AG09309 (cell line): ENCODE measurements at places on chromosomes 7 and 10.

DNA sequence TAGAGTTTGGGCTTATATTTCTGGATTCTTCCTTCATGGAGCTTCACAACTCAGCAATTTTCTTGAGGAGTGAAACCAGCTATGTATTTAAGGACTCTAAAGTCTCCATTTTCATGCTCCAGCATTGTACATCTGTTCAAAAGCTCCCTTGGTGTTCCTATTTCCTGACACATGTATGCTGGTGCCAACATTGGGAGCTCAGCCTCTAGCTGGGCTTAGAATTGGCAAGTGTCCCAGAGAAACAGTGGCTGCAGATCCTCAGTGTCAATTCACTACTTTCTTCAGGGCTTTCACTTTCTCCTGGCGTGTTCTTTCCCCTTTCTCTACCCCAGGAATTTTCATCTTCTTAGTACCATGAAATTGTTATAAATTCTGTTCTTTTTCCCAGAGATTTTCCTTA, 103.1 kb downstream of the ZNF467 start:
- no peak for DNase-seq

DNA sequence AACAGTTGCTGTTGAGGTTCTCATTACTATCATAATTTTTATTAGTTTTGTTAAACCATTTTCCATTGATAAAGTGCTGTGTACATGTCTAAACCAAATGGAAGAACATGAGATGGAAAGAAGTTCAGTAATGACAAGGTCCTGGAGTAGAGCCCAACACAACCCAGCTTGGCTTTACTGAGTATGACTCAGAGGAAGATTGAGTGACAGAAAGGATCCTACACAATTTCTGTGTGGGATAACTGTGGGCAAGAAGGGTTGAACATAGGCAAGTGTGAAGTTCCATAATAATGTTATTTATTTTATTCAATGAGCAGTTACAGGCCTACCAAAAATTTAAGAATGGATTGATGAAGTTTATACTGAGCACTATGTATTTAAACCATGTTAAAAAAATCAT, 15.9 kb downstream of the PRKG1 start:
- DNase-seq: no peak

- DNase-seq: no peak
These were observed 182.6 kb upstream of the TBX20 start for GRCh38 chr7:35436452-35436851.

- no peak for DNase-seq
These were observed 135.3 kb downstream of the ADARB2 start for GRCh38 chr10:1602037-1602484.

- DNase-seq: no peak
These were observed 167.1 kb downstream of the NEURL1 start for GRCh38 chr10:103660364-103661197.

DNA sequence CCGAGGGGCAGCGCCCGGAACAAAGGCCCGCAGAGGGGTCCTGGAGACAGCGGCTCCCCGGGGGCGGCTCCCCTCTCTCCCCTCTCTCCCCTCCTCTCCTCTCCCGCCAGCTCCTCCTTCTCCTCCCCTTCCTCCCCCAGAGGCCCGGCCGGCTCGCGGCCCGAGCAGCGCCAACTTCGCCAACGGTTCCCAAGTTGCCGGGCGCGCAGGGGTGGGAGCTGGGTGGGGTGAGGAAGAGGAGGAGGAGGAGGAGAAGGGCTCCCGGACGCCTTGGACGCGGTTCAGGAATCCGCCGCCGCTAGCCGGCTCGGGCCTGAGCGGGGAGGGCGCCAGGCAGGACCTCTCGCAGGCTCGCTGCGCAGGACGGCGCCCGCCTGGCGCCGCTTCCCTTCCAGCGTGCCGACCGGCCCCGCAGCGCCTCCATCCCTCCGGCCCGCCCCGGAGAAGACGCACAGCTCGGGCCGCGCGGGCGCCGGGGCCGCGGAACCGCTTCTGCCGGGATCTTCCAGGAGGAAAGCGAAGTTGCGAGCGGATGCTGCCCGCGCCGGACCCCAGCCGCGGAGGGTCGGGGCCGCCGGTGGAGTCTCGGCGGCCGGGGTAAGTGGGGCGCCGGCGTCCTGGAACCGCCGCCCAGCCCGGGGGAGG, at the start of gene CHST3:
TSS of gene CHST3 (plus strand) at position 298 of the 645 bp plus-strand sequence. CDS start 41,448 bp downstream, outside the sequence.
- DNase-seq: no peak

DNA sequence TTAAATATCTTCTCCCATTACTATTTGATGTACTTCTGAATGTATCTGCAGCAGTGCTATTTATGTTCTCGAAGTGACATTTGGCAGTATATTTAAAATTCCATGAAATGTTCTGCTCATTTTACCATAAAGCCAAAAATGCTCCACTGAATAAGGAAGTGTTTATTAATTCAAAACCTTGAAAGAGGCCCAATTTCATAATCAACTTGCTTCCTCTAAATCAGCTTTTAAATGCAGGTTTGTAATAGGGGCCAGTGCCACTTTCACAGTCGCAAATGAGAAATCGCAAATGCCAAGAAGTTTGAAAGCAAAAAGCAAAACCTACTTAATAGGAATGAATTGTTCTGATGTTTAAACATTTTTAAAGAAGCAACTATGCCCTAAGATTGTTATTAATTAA, 11.4 kb downstream of the NHLRC2 start:
- no peak for DNase-seq

DNA sequence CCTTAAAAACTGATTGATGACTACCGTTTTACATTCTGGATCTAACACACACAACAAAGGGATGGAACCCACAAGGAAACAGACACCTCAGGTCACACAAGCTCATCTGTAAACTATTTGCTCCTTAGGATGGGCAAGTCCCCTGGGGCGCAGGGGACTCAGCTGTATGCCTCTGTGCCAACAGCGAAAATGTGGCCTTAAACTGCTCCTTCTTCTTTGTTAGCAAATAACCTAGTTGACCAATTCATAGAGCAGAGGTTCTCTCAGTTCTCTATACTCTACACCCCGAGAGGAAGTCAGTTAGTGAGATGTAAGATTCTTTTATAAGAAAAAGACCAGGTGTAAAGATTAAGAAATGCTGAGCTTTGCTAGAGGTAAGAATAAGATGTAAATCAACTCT, 181.9 kb upstream of the PRSS58 start:
- DNase-seq: no peak

GRCh38 chr10:63766745-63767137, 245.5 kb downstream of the REEP3 start:
- no peak for DNase-seq

GRCh38 chr7:80380957-80381356, 130.9 kb downstream of the GNAT3 start:
- no peak for DNase-seq

DNA sequence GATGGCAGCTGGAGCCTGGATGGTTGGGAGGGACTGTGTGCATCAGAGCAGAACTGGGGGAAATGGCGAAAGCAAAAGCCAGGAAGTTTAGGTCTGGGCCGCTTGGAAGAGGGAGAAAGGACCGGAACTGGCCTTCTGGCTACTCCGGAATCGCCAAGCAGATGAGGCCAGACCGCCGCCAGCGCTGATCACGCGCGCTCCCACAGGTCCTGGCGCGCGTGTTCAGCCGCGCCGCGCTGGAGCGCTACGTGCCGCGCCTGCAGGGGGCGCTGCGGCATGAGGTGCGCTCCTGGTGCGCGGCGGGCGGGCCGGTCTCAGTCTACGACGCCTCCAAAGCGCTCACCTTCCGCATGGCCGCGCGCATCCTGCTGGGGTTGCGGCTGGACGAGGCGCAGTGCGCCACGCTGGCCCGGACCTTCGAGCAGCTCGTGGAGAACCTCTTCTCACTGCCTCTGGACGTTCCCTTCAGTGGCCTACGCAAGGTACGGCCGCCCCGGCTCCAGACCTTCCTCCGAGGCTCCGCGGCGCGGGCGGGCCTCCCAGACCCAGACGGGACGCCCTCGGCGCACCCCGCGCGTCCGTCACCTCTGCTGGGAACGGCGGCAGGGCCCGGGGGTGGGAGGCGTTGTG, 2.0 kb downstream of the CYP26C1 start:
- DNase-seq: no peak

GRCh38 chr7:105325216-105325904, 63.4 kb downstream of the SRPK2 start:
- no peak for DNase-seq

GRCh38 chr10:13365243-13365642, 17.1 kb upstream of the SEPHS1 start:
- DNase-seq: no peak

DNA sequence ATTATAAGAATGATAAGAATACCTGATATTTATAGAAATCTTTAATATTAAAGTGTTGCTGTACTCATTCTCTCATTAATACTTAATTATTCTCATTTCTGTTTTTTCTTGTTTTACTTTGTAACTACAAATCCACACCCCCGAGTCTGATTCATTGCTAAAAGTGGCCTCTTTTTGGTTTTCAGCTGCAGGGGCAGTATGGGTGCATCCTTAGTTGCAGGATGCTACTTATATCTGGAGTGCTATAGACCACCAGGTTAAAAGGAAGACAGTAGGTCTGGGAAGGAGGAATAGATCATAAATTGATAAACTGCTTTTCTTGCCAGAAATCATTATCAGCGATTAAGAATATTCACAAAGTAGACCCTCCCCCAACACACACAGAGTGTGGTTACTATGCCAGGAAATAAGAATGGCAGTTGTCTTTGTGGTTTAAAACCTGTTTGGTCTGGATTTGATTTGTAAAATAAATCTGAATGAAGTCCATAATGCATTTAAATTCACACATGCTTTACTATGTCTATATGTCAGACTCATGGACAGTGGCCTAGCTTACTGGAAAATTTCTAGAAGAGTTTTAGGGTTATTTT, 96.5 kb downstream of the NRF1 start:
- DNase-seq: no peak

- DNase-seq: no peak
These were observed 847 bp downstream of the BTAF1 start for GRCh38 chr10:91924212-91925021.

GRCh38 chr7:6218329-6218728, 54.1 kb downstream of the CYTH3 start:
- DNase-seq: no peak

- no peak for DNase-seq
These were observed 173.3 kb upstream of the ZMIZ1 start for GRCh38 chr10:78895469-78895868.

GRCh38 chr7:124930655-124931597, 1.3 kb upstream of the POT1 start:
- DNase-seq: no peak

GRCh38 chr10:67818323-67818722, 19.7 kb downstream of the DNAJC12 start:
- DNase-seq: no peak

DNA sequence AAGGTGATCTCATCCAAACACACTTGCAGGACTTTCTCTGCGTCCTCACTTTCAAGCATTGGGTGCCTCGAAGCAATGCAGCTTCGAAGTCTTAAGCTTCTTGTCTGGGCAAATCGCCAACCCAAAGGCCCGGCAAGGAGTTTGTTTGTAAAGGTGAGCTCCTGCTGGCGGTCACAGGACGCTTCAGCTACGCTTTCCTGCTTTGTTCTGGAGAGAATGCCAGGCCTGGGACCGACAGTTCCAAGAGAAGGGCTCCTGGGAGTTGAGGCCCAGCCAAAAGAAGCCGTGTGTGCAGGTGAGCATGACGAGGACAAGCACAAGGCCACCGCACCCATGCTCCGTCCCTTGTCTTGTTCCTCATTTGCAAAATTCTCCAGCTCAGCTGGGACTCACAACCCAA, 106.6 kb upstream of the DOCK1 start:
- no peak for DNase-seq

GRCh38 chr7:69457595-69458504, 140.4 kb upstream of the AUTS2 start:
- DNase-seq: no peak

DNA sequence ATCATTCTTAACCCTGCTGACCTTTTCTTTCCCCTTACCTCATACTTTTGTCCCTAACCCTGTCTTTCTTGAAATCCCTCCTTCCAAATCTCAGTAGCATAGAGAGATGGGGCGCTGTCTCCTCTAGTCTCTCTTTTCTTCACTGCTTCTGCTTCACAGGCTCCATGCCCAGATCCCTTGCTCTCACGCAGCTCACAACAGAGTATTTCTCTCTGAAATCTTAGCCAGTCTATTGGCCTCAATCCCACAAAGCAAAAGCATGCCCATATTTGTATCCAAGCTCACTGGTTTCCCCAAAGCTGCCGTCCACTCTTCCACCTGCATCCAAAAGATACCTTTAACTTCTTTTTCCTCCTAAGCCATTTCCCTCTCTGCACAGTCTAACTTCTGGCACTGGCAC, 526.8 kb downstream of the PLXDC2 start:
- DNase-seq: no peak

GRCh38 chr7:80105701-80106408, 28.8 kb upstream of the GNAI1 start:
- DNase-seq: no peak

GRCh38 chr10:11520892-11521291, 90.6 kb downstream of the USP6NL start:
- DNase-seq: no peak

GRCh38 chr10:96703358-96703757, 17.0 kb downstream of the PIK3AP1 start:
- DNase-seq: no peak

DNA sequence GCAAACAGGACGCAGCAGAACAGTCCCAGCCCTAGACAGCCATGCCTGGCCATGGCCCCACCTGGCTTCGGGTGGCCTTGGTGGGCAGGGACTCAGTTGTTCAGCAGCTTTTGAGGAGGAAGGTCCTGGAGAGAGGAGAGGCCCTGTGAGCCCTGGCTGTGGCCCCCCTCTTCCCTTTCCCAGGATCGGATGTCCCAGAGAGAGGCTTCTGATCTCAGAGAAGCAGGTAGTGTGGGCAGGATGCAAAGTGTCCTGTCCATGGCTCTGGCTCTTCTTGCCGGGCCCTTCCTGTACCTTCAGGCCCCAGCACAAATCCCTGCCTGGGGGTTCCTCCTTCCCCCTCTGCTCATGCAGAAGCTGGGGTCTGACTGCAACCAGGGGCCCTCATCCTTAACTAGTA, 1.6 kb downstream of the PRRT4 start:
- DNase-seq: no peak

DNA sequence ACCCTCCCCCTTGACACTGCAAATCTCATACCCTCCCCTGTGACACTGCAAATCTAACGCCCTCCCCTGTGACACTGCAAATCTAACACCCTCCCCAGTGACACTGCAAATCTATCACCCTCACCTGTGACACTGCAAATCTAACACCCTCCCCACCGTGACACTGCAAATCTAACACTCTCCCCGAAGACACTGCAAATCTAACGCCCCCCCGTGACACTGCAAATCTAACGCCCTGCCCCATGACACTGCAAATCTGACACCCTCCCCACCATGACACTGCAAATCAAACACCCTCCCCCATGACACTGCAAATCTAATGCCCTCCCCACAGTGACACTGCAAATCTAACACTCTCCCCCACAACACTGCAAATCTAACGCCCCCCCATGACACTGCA, 603.7 kb downstream of the DNAJB6 start:
- no peak for DNase-seq

DNA sequence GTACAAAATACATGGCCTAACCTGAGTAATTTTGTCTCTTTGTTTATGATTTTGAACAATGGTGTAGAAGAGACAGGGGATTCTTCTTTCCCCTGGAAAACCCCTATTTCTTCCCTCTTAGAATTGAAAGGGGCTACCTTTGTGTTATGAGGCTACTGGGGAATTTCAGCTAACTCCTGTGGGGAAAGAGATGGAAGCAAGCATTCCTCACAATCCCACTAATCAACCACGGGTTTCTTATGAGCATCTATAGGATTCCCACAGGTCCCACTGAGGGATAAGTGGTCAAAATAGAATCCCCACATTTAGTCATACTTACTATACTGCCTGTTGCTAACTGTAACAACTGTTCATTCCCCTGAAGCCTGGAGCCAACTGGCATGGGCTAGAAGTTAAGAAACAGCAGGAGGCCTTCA, 32.2 kb upstream of the ITGB8 start:
- no peak for DNase-seq

GRCh38 chr10:121248266-121248665, 350.0 kb downstream of the FGFR2 start:
- no peak for DNase-seq
